HL-60 (cell line): ENCODE measurements at places on chromosomes 16 and 17.

GRCh38 chr17:16585796-16586195, 16.8 kb upstream of the ZNF287 start:
- DNase-seq, result no peak

GRCh38 chr16:81527477-81528178, 83.0 kb downstream of the CMIP start:
- no peak for DNase-seq

DNA sequence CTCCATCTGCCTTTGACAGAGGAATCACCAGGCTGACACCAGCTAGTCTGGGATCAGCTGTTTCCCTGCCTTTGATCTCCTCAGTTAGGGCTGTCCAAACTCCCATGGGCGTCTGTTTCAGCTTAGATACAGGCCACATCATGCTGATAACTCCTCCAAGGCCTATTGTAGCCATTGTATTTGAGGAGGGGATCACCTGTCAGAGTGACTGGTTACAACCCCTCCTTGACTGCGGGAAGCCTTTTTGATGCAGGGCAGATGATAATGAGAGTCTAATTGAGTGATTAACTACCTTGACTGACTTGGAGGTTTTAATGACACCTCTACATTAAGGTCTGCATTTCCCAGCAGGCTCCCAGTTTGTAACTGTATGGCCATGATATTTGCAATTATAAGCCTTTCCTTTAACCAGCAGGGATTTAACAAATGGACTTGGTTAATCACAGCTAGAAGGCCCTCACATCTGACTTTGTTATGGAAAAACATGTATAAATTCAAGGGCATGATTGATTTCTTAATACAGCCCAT, 863.5 kb downstream of the KCNJ2 start:
- DNase-seq, result no peak

- no peak for DNase-seq
Observed at GRCh38 chr17:3957735-3958599, 6.3 kb downstream of the ATP2A3 start.

DNA sequence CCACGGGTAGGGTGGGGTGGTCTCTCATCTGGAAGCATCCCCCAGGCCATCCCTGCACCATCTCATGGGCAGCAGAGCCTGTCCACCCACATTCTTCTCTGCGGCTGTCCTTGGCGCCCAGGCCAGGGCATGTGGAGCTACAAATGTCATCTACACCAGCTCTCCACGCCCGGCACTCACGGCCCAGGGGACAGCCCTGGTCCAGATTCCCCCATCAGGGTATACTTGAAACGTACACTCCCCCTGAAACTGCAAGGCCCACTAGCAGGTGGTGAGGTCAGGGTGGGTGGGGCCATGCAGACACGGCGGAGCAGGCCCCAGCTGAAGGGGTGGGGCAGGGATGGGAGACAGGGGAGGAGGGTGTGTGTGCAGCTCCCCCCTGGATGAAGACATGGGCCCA, 3.2 kb upstream of the SOX8 start:
- no peak for DNase-seq

GRCh38 chr16:3983081-3983520, 102.6 kb upstream of the CREBBP start:
- DNase-seq, result peak; percentile 72

- DNase-seq, result no peak
Observed at GRCh38 chr17:15213381-15214087, 51.6 kb downstream of the PMP22 start.

DNA sequence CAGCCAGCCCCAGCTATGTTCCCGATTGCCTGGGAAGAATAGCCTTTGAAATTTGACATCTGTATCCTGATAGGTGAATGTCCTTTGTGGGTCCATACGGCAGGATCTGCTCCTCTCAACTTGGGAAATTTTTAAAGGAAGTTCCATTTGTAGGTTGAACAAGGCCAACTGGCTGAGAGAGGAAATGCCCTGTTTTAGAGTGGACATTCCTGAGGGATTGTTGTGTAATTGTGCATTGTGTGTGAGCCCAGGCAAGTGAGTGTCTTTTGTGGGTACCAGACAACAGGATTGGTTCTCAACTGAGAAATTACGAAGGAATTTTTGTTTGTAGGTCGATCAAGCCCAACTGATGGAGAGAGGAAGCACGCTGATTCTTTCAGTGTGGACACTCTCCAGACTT, 2.6 kb upstream of the CPHXL2 start:
- no peak for DNase-seq

GRCh38 chr17:17028059-17028877, 14.0 kb upstream of the MPRIP start:
- DNase-seq, result no peak

DNA sequence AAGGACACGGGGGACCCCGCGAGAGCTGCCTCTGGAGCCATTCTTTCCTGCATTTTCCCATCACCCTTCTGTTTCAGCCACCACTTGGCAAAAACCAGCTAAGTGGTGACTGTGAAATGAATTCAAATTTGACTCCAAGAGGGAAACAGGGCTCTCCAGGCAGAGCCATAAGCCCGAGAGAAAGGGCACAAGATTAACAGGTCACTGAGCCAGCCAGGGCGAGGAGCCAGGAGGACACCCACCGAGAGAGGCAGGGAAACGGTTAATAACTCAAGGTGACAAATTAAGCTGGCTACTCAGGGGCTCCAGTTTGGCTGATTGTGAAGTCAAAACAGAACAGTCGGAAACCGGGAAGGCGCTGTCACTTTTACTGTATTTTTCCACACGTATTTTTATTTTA, 67.8 kb upstream of the SOX9 start:
- no peak for DNase-seq

DNA sequence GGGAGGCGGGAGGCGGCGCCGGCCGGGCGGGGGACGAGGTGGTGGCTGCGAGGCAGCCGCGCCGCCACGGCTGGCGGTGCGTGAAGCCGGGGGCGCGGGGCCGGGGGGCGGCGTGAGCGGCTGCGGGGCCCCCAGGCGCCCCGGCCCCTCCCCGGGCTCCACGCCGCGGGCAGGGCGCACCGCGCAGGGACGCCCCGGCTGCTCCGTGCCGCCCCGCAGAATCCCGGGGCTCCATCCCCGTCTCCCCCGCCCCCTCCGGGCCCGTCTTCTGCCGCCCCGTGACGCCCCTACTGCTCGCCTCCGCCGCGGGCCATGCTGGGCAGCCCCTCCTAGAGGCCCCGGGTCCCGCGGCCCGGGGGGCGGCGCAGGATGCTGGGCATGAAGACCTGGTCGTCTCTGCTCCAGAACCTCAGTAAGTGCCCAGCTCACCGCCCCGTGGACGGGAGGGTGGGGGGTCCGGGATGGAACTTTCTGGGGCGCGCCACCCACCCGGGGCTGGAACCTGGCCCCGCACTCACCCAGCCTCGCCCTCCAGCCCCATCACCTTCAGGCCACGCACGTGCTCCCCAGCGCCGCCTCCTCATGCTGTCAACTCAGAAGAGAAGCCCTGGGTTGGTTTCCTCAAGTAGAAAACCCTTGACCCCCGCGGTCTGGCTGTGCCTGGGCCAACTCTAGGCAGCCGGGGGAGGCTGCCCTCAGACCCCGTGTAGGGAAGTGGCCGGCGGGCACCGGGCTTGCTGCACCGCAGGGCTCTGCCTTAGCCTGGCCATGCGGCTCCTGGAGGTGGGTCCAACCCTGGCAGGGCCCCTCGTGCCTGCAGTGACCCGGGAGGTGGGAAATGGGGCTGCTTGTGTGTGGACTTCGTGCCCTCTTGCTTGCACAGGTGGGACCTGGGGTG, 150.2 kb upstream of the GSE1 start:
- no peak for DNase-seq

DNA sequence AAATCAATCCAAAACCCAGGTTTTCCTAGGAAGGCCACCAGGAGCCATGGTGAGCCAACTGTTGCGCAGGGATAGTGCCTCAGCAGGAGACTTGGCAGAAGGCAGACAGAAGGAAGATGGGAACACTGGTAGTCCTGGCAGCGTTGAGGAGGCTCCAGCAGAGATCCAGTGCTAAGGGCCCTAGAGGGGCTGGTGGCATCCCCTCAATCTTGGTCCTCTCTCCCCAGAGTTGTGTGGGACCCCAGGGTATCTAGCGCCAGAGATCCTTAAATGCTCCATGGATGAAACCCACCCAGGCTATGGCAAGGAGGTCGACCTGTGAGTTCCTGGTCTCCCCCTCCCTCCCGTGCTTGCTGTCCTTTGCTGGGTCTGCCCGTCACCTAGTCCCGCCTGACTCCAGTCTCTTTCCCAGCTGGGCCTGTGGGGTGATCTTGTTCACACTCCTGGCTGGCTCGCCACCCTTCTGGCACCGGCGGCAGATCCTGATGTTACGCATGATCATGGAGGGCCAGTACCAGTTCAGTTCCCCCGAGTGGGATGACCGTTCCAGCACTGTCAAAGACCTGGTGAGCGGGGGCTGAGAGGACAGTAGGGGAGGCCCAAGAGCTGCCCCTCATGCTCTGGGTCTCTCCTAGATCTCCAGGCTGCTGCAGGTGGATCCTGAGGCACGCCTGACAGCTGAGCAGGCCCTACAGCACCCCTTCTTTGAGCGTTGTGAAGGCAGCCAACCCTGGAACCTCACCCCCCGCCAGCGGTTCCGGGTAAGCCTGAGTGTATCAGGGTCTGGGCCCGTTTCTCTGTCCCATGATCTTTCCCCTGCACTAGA, 5.7 kb downstream of the CFAP119 start:
- DNase-seq, result no peak

DNA sequence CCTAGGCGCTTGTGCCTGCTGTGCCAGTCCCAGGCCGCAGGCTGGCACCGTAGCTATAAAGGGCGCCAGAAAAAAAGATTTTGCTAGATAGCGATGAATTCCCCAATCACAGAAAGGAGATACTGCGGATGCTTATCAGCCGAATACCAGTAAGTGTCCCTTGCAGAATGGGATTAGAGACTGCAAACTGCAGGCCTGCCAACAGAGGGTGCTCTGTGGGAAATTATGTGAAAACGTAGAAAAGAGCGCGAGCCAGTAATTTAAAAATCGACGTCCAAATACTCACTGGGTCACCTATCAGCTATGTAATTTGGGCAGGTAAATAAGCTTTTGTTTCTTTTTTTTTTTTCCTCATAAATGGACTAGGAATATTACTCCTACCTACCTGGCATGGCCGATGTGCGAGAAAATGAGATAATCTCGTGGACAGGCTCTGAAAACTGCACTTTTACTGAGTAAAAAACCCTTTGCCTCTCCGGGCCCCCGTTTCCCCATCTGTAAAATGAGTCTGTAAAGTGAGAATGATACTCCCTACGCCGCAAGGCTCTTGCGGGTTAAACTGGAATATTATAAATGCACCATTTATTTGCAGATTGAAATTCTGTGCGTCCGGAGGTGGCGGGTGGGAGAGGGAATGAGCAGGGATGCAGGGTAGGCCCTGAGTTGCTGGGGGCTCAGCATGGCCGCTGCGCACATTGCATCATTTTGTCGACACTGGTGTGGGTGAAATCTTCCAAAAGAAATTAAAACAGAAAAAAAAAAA, 1.2 kb upstream of the COG1 start:
- DNase-seq, result peak; percentile 53

DNA sequence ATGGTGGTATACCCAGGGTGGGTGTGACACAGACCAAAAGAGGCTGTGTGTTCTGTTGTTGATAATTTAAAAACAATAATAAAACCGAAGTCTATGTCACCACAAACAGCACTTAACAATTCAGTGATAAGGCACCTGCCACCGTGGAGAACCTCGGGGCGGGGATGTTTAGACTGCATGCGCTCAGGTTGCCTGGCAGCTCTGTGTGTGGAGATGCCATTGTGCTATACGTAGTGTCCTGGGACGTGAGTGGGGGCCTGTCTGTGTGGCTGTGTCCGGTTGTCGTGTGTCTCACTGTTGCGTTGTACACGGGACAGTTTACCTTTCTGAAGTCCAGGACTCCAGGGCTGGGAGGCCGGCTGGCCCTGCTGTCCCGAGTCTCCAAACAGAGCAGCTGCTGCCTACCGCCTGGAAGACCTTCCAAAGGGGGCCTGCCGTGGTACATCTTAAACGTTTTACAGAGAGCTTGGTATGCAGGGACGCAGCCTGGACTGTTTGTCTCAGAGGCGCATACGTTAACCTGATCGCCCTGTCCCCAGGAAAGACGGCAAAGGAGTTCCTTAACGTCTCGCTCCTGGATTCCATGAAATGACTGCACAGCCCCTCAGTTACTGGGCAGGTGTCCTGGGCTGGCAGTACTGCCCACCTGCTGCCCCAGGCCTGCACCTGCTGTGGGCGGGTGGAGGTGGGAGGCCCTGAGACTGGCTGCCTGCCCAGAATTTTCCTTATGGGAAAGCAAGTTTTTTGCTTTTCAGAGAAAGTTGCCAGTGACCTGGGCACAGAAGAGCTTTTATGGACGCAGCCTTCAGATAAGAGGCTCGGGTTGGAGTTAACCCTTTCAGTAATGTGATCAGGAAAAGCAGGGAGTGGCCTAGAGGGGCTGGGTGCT, 19.0 kb downstream of the SPIRE2 start:
- DNase-seq, result no peak

DNA sequence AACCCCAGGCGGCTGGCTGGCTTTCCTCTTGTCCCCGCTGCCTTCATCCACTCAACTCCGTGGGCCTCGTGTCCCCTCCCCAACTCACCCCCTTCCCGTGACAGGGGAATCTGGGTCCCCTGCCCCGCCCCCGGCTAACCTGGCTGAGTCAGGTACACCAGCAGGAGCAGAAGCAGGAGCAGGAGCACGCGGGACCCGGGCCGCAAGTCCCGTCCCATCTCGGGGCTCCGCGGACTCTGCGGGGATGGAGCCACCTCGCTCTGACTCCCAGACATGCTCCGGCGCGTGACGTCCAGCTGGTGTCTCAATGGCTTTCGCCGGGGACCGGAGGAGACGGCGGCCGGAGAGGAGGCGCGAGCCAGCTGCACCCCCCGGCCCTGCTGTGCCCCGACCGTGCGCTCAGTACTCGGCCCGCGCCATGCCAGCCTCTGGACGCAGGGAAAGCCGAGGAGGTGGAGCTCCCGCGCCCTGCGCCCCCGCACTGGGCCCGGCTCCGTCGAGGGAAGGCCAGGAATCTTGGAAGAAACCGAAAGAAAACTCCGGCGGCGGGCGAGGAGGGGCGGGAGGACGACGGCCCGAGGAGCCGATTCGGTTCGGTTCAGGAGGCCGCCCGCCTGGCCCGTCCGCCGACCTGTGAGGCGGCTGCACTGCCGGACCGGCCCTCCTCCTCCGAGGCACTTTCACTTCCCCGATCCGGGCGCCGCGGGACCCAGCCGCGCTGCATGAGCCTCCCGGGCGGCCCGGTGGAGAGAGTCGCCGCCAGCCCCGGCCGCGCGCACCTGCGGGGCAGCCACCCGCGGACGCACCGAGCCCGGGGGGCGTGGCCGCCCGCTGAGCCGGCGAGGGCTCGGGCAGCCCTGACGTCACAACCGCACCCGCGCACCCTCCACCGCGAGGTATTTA, at the start of the genes CXCL16 and ZMYND15:
Gene CXCL16 (minus strand): TSS at position 807 of the 903 bp plus-strand sequence. CDS start 589 bp downstream, at position 218.
Gene ZMYND15 (plus strand): TSS at position 712 of the 903 bp plus-strand sequence. CDS start 716 bp downstream, outside the sequence.
- no peak for DNase-seq
